ENCODE measurements at places on chromosomes 13 and 19.

GRCh38 chr13:25117312-25117711 lies 21.4 kb downstream of the PABPC3 start:
- DNase-seq = no peak

DNA sequence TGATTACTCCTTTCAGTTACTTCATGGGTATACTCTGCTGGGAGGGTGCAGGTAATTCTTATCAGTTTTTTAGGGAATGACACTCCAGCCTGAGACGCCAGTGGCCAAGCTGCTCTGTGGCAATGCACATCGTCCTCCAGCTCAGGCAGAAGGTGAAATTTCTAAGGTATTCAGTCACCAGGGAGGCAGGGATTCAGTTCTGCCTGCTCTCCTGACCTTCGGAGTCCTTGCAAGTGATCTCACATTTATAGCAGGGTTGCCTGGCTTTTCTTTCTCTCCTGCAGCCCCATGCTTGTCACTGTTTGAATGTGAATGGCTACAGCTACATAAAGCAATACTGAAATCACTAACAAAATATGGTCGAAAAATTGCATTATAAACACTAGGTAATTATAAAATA lies 1447.5 kb downstream of the EFNB2 start:
- no peak for DNase-seq

GRCh38 chr19:16015805-16016173 lies 60.5 kb upstream of the TPM4 start:
- no peak for DNase-seq

DNA sequence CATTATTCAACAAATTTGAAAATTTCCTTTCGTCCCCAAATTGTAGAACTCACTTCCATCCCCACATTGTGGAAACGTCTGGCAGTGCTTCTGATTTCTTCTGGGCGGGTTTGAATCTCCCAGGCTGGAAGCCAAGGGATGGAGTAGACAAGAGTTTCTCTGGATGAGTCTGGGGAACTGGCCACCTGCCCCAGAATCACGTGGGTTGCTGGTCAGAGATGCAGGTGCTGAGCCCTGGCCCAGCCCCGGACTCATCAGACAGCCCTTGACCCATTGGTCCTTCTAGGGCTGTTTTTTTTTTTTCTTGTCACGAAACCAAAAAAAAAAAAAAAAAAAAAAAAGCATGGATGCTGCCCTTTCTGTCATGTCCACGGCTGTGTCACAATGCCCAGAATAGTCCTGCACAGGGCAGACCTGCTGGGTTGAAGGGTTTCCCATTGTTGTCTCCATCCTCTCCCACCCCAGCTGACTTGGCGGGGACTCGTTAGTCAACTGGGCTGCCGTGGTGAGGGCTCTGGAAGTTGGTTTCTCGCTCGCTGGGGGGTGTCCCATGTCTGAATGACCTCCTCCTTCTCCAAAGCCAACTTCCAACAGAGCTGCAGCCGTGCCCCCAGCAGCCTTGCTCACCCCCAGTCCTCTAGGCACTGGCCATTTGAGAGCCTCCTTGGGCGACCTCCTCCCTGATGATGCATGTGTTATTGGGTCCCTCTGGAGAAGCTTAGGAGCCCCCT lies 12.8 kb downstream of the CHST8 start:
- no peak for DNase-seq

DNA sequence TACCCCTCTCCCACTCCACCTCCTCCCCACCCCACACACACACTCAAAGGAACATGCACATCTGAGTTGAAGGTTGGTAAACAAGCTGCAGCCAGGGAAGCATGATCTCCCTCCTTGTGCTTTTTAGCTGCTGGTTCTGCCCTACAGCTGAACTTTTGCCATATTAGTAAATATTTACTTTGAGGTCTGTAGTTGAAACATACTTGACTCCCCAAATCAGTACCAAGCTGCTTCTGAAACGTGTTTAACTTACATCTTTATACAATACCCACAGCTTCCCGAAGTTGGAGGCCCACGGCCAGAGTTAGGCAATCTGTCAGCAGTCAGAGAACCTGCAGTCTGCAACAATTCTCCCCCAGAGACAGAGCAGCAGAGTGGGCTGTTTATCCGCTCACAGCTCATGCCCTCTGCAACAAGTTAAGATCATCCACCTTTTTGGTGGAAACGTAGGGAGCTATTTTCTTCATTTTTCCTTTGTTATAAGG lies 1.5 kb upstream of the PCDH20 start:
- no peak for DNase-seq

GRCh38 chr13:76148926-76149325 lies 512.8 kb downstream of the LMO7 start:
- DNase-seq = no peak

- peak; percentile 88 for DNase-seq
Observed at GRCh38 chr19:55640043-55640576, 692 bp upstream of the ZNF580 start.

DNA sequence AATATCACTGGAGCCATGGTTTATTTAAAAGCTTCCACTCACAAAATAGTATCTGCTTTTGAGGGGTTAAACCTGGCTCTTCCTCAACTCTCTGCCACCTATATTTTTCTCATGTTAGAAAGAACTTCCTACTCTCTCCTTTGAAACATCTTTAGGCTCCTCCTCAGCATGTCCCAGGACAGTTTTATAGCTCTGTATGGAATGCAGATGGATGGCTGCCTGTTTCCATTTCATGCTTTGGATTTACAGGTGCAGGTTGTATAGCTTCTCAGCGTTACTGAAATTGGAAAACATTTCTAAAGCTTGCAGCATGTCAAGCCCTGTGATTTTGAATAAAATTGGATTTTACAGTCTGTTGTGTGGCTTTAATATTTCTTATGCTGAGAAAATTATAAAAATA lies 314.0 kb downstream of the NDFIP2 start:
- DNase-seq = no peak

DNA sequence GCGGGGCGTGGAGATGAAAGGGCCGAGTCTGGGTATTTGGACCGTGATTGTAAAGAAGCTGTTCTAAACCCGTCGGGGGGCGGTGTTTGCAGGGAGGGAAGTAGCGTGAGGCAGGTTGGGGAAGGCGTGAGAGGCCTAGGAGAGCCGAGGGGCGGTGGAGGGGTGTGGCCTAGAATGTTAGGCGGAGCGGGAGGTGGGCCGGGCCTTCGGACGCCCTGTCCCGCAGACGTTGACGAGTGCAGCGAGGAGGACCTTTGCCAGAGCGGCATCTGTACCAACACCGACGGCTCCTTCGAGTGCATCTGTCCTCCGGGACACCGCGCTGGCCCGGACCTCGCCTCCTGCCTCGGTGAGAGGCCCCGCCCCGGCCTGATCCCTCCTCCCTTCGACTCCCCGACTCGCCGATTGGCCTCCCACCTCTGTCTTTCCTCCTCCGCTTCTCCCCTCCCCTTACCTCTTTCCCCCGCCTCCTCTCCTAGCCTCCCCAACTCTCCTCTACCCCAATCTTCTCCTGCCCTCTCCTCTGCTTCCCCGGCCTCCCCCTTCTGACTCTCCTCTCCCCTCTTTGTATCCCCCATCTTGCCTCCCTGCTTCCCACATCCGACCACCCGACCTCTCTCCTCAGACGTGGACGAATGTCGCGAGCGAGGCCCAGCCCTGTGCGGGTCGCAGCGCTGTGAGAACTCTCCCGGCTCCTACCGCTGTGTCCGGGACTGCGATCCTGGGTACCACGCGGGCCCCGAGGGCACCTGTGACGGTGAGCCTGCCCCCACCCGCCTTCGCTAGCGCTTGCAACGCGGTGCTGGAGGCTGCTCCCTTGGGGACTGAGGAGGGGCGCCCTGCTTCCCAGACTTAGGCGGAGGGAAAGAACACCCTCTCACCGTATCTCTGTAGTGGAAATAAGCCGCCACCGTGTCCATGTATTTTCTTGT lies 12.8 kb downstream of the LTBP4 start:
- peak; percentile 92 for DNase-seq

DNA sequence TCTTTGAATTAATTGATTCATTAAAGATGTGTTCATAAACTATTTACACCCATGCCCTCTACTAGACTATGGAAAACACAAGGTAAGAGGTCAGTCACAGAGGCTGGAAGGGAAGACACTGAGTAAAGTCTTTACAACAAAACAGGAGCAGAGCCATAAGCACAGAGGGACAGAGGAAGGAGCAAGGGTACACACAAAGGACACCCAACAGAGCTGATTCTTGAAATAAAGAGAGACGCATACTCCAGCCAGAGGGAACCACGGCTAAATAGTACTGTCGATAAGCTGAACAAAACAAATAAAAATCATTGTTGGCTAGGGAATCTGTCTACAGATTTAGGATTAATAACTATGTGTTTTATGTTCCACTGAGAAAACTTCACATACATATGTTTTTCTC lies 289.2 kb downstream of the EFNB2 start:
- DNase-seq = no peak
